ENCODE measurements at places on chromosomes 6 and 20. TPM values are rescaled to one million over a fixed set of nuclear protein-coding genes. Genes with fewer than 3 reads are reported as not detected.

GRCh38 chr6:166579237-166579850, 7.1 kb downstream of the RAMACL start:
- DNase-seq: no peak

GRCh38 chr6:48388044-48388443, 277.0 kb upstream of the PTCHD4 start:
- DNase-seq: no peak

DNA sequence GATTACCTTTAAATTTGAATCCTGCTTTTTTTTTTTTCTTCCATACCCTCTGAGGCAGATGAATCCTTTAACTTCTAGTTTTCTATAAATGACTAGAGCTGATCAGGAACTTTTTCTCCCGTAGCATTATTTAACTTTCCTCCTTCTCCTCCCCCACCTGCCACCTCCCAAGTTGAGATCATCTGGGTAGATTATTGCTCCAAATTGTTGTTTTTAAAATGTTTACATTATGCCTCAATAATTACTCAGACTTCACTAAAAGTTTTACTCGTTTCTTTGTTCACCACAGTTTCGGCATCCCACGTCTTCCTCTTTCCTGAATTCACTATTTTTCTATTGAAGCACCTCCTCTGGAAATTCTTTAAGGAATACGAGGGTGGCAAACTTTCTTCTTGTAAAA, 16.6 kb upstream of the SCUBE3 start:
- no peak for DNase-seq

GRCh38 chr6:140566781-140567277, 1192.4 kb upstream of the CITED2 start:
- peak; percentile 72 for DNase-seq

GRCh38 chr6:165842281-165842936, 179.4 kb upstream of the PDE10A start:
- DNase-seq: no peak

GRCh38 chr6:25511376-25511775, 140.6 kb upstream of the SCGN start:
- DNase-seq: no peak

DNA sequence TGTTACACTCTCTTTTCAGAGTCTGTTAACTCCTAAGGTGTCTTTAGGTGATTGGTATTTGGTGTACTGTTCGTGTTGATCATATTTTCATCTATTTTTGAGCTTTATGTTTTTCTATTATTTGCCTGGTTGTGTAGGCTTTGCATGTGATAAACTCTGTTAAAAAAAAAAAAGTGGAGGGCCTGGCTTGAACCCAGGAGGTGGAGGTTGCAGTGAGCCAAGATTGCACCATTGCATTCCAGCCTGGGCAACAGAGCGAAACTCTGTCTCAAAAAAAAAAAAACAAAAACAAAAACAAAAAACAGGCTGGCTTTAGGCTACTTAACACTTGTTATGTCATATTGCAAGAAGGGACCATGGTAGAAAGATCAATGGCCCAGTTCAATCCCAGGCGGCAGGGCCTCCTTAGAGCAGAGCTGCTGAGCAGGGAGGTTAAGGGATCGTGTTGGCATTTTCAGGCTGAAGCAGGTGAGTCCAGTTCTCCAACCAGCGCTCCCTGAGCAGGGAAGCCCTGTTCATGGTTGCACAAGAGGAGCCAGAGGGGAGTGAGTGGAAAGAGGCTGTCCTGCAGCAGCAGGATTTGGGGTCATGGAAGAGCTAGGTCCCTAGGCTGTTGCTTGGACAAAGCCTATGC, 8.5 kb downstream of the PYGB start:
- no peak for DNase-seq

DNA sequence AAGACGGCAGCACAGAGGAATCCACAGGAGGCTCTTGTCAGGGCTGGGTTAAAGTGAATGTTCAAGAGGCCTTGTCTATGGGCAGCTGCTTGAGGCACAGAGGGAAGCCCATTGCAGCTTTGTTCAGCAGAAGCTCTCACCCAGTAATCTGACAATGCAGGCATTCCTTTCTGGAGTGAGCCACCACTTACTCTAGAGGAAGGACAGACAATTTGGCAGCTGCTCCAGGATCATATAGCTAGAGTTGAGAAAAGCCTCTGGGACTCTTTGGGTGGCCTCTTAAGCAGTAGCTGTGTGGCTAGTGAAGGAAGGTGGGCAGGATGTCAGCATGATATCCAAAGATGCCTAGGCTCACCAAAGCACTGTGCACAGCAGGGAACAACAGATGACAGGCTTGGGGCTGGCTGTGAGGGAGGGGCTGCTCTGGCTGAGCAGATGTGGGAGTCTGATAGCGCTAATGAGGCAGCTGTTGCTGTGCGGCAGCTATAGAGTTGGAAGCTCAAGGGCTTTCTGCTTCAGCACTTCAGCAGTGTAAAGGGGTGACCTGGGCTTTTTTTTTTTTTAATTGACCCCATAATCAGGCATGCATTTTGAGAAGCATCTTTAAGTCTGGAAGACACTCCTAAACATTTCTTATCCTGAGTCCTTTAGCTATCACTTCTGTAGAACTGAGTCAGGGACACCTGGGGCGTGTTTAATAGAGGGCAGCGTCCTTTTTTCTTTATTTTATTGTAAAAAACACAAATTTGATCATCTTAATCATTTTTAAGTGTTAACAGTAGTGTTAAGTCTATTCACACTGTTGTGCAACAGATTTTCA, 27.2 kb downstream of the CMTR1 start:
- no peak for DNase-seq

The KHDC3L gene
- not detected for total RNA-seq

DNA sequence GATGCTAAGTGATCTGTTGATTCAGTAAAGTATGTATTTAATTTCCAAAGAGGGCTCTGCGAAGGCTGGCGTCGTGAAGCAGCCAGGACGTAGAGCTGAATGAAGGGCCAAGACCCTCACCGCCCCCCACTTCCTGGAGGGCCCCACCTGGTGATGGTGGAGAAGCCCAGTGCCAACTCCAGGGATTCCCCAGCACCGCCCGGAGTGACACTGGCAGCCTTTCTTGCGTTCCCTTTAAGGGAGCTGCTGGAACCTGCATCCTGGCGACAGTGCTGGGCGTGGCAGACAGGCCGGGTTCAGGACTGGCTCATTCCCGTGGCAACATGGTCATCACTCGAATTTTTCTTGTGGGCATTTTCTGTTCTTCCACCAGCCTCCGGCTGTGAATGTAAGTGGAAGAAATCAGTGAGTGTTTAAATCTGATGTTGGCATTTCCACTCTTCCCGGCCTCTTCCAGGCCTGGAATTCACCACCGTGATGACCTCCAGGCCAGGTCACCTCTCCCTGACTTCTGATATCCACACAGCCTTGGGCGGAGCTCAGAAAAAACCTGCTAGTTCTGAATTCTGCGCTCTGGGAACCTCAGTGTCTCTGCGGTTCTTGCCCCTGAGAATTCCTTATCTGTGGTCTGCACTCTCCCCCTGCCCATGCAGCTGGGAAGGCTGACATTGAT, 57.4 kb upstream of the DACT2 start:
- DNase-seq: no peak

All from IMR-90 (cell line).